Cortex of kidney (tissue), 1 donor: ENCODE measurements at places on chromosomes 7 and 10.

DNA sequence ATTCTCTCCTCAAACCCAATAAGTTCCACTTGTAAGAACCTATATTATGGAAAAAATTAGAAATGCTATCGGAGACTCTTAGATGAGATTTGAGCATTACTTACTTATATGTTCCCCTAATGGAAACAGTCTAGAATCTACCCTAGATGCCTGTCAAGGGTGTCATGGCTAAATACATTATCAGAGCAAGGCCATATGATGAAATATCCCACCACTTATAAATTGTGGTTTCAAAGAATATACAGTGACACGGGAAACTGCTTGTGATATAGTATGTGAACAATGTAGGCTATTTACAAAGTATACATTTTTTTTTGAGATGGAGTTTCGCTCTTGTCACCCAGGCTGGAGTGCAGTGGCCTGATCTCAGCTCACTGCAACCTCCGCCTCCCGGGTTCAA, 46.3 kb upstream of the CTBP2 start:
- DNase-seq: no peak

DNA sequence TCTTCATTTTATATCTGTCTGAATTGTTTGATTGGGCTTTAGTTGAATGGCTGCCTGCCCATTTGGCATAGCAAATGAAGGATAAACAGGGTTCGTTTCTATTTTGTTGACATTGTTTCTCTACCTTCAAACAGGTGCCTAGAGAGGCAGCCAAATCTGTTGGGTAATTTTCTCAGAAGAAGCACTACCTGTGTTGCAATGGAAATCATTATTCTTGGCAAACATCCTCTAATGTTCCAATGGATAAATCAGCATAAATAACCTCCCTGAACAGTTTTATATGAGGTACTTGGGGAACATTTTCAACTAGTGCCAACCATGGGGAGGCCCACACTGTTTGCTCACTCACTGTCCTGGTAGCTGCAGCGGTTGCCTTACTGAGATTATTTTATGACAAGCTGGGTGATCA, 64.4 kb upstream of the PLPP4 start:
- no peak for DNase-seq

- DNase-seq: no peak
Measured at GRCh38 chr10:44627591-44628354, 242.9 kb upstream of the CXCL12 start.

- DNase-seq: no peak
Measured at GRCh38 chr7:77338260-77338659, 77.9 kb downstream of the GSAP start.

GRCh38 chr7:11751807-11752389, 80.1 kb downstream of the THSD7A start:
- no peak for DNase-seq

GRCh38 chr7:139936760-139937310, 107.8 kb downstream of the TBXAS1 start:
- no peak for DNase-seq

- DNase-seq: no peak
Measured at GRCh38 chr7:117231047-117231359, 91.9 kb downstream of the WNT2 start.

- no peak for DNase-seq
Measured at GRCh38 chr7:1045069-1046063, 1.0 kb downstream of the GPR146 start.

- no peak for DNase-seq
Measured at GRCh38 chr10:124481717-124482116, 20.1 kb downstream of the LHPP start.

GRCh38 chr7:38054199-38054598, 123.8 kb upstream of the STARD3NL start:
- DNase-seq: no peak

DNA sequence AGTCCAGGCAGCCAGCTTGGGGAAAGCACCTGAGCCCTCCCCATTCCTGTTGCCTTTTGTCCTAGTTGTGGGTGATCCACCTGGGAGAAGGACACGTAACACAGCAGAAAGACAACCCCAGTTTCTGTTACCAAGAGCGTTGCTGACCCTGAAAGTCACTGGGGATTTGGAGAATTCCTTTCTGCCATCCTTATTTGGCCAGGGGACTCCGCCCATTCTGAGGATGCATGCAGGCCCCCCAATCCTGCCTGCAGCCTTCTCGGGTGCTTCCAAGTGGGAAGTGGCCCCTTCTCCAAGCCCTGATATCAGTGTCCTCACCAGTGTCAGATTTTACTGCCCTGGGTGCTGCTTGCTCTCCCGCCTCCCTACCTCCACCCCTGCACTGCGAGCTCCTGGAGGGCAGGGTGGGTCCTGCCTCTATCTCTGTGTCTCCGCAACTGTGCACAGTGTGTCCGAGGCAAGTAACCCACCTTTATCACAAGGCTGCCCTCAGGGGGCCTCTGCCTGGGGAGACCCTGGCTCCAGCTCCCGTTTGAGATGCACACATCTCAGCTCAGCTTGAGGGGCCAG, 9.2 kb upstream of the ADCY1 start:
- no peak for DNase-seq

DNA sequence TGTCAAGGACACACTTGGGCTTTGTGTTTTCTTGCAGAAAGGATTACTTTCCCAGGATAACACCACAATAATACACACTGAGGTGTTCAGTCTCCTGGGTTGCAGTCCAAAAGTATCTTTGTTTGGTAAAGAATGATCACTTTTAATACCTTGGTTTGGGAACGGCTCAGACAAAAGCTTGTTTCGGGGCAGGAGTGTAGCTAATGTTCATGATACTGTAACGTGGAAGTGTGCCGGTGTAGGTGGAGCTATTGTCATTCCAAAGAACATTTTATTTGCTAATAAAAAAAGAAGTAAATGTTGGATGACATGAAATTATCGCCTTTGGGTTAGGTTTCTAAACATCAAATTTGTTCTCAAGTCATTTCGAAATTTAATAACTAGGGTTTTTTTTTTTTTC, 1.2 kb downstream of the EIF4H start:
- DNase-seq: no peak

DNA sequence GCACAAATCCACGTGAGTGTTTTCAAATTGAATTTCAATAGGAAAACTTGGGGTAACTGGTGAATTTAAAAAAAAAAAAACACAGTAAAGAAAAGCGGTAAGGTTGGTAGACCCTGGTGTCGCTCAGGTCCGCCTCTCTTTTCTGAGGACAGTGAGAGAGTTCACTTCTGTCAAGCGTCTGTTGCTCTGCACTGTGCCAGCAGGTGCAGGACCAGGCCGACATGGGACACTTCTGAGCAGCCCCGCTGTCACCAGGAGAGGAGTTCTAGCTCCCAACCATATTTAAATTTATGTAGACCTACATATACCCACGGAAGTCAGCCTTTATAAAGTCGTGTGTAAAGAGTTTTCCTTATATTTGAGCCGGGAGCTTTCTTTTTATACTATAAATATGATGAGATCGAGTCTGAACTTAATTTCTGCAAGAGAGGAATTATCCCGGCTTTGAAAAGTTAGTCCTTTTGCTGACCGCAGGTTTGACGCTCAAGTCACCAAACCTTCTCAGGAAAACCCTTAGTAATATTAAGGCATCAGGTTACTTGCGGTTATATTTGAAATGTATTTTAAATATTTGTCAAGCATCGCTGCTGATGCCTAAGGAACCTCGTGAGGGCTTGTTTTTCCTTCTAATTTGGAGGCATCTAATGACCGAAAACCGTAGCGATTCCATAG, 531 bp downstream of the IKZF1 start:
- no peak for DNase-seq

DNA sequence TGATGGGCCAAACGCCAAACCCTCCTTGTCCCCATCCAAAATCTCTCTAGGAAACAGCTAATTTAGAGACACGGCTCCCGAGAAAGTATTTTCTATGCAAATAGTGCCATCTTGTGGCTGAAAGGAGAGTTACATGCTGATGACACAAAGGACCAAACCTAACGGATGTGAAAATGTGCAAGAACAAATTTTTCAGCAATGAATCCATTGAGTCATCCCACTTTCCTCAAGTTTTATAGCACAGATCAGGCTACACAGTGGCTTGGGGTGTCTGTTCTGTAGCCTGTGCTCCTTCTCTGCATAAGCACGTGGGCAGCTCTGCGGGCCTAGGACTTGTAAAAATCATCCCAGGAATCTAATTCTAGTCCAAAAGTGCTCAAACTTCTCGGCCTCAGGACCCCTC, 154.8 kb upstream of the PRR15 start:
- no peak for DNase-seq

DNA sequence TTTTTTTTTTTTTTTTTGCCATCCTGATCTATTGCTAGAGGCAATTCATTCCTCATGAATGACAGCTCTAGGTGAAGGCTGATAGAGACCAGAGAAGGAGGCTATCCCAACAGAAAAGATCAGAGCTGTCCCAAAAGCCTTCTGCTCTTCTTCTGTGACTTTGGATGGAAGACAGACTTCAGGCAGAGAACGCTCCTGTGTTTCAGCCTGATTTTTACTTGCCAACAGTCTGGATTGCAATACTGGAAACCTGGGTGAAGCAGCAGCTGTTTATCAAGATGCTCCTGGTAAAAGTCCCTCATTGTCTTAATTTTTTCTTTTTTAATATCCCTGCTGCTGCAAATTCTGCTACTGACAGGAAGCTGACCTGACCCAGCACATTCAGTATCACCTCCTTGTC, 219.5 kb downstream of the CCDC3 start:
- no peak for DNase-seq

- DNase-seq: no peak
Measured at GRCh38 chr10:6400821-6401465, 179.1 kb downstream of the PRKCQ start.

DNA sequence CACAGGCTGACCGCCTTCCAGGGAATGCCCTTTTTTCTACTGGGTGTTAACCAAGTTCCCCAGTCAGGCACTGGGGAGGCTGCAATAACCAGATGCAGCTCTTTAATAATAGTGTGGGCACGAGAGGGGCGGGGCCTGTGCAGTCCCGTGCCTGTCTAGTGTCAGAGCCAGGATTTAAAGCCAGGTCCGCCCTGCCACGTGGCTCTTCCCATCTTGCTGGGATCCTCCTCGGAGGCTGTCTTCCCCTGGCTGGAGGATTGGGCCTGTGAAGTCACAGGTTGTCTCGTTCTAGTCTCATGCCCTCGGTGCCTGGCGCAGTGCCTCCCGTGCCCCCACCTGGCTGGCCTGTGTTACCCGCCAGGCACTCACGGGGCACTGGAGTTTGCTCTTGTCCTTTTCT, 25.2 kb downstream of the TMEM120A start:
- no peak for DNase-seq

GRCh38 chr7:128890306-128891109, 20.0 kb downstream of the KCP start:
- DNase-seq: no peak

DNA sequence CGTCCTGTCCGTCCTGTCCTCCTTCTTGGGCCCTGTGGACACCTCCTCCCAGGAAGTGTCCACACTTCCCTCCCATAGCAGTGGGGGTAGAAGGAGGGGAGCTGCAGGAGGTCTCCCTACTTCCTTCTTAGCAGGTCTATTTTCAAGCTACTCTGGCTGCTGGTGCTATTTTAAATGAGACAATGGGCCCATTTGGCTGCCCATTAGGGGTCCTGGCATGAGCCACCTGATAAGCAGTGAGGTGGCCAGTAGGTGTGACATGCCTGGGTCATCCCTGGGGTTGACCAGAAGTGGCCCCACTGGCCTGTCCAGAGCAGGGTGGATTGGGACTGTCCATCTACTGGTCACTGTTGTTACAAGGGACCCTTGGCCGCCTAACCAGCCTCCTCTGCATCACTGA, 75.2 kb downstream of the COL13A1 start:
- no peak for DNase-seq

DNA sequence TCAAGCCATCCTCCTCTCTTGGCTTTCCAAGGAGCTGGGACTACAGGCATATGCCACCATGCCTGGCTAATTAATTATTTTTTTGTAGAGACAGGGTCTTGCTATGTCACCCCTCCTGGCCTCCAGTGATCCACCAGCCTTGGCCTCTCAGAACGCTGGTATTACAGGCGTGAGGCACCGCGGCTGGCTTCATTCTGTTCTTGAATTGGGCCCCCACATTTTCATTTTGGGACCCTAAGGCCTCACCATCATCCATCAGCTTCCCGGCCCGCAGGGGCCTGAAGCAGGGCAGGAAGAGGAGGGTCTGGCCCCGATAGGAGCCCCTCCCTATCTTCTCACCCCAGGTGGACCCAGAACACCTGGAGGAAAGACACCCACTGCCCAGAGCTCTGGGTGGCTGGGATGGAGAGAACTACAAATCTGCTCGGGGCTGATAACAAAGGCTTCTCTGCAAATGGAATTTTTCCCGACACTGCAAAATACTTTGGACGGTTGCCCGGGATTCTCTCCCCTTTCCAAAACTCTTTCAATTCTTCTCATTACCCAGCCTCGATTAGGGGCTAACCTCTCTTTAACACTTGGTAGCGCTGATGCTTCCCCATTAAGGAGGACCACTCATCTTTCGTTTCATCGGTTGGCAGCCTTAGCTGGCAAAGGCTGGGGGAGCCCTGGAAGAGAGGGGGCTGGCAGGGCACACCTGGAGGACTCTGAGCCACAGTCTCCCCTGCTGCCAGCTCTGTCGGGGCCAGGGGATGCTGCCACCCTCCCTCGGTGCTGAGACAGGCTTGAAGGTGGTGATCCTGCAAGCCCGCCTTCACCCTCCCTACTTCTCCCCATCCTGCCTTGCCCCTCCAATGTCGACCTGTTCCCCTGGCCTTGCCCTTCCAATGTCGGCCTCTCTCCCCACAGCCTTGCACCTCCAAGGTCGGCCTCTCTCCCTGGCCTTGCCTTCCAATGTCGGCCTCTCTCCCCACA, 81.0 kb upstream of the GNA12 start:
- no peak for DNase-seq

- DNase-seq: no peak
Measured at GRCh38 chr10:84587789-84588188, 259.4 kb downstream of the CCSER2 start.

DNA sequence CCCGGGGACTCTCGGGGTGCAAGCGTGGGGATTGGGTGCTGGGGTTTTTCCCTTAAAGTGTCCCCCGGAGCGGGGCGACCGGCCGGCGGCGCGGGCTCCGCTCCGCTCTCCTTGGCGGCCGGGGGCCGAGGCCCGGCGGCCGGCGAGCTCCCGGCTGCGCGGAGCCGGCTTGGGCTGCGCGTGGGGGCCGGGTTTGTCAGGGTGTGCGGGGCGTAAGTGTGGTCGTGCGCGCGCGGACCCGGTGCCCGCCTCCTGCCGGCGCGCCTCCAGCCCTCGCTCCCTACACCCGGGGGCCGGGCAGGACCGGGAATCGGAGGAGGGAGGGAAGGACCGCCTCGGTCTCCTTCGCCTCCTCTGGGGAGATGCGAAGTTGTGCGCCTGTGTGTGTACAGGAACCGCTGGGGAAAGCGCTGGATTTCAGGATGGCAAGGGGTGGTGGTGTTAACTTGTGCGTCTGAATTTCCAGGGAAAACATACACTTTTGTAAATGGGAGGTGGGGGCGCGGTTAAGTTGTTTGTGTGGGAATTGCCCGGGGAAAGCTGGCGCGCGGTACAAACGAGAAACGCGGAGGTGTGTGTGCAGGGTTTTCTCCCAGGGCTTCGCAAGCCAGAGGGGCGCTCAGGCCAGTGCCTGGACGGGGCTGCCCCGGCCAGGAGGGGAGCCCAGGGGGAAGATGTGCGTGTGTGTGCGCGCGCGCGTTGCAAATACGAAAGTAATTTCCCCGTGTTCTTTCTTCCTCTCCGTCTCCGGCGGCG, 737 bp downstream of the ZMIZ1 start:
- DNase-seq: no peak
